ENCODE measurements at places on chromosomes 1 and 21.

- DNase-seq: no peak
Observed at GRCh38 chr21:45891388-45892155, 90.0 kb upstream of the COL6A1 start.

- DNase-seq: no peak
Observed at GRCh38 chr1:225813214-225813964, 3.5 kb downstream of the EPHX1 start.

GRCh38 chr21:43697758-43698643 is 20.9 kb upstream of the PDXK start:
- DNase-seq: no peak

DNA sequence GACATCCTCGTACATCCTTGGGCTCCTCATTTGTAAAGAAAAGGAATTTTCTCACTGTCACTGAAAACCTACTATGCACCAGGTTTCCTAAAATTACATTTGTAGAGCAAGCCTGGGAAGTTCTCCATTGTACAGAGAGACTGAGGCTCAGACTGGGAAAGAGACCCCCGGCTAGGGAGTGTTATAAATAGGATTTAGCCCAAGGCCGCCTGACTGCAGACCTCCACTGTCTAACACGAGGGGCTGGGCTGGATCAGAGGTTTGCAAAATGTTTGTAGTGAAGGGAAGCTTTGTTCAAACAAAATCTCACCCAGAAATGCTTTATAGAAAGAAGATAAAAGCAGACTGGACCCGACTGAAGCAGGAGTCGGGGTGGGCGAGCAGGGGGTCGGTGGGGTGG is 131.3 kb downstream of the ACTL8 start:
- DNase-seq: no peak

- no peak for DNase-seq
Observed at GRCh38 chr1:52629325-52629643, 3.7 kb upstream of the SHISAL2A start.

- DNase-seq: no peak
Observed at GRCh38 chr21:35465741-35466140, 416.6 kb upstream of the RUNX1 start.

DNA sequence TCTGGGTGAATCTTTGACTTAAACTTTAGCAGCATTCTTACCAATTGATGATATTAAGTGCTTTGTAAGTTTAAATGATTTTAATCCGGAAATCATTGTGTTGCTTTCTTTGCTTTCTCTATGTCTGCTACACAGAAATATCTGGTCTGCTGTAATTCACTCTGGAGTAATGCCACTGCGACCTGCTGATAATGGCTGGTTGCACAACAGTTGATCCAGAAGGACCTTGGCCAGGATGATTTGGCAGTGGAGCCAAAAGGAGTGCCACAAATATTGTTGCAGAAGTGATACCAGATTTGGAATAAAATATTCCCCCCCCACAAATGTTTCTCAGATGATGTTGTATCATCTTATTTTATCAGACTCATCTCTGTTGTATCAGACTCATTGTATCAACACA is 2063.9 kb downstream of the MRPL39 start:
- DNase-seq: no peak

DNA sequence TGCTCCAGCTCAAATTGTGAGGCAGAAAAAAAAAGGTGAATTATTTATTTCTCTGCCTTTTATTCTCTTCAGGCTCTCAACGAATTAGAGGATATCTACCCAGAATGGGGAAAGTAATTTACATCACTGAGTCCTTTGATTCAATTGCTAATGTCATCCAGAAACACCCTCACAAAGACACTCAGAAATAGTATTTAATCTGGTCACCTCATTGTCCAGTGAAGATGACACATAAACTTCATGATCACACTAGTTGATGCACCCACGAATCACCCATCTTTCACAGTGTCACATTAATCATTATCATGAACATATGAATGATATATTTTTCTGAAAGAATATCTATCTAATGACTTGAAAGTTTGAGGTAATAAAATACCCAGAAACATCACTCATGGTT is 868.5 kb downstream of the BRINP3 start:
- DNase-seq: no peak

- DNase-seq: no peak
Observed at GRCh38 chr1:8551057-8551456, 233.1 kb downstream of the SLC45A1 start.

DNA sequence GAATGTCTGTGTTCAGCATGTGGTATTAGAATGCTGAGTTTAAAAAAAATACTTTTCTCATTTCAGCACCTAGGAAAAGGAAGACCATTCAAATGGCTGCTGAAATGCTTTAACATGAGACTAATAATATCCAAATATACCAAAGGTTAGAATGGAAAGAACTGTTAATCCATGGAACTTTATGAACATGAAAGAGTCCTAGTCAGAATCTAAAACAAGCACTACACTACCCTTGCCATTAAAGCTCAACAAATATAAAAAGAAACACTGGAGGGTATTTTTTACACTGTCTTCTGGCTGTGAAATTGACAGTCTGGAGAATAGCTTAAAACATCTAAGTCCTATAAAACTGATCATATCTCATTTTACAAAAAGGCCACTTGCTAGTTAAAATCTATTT is 112.9 kb upstream of the HP1BP3 start:
- DNase-seq: no peak

DNA sequence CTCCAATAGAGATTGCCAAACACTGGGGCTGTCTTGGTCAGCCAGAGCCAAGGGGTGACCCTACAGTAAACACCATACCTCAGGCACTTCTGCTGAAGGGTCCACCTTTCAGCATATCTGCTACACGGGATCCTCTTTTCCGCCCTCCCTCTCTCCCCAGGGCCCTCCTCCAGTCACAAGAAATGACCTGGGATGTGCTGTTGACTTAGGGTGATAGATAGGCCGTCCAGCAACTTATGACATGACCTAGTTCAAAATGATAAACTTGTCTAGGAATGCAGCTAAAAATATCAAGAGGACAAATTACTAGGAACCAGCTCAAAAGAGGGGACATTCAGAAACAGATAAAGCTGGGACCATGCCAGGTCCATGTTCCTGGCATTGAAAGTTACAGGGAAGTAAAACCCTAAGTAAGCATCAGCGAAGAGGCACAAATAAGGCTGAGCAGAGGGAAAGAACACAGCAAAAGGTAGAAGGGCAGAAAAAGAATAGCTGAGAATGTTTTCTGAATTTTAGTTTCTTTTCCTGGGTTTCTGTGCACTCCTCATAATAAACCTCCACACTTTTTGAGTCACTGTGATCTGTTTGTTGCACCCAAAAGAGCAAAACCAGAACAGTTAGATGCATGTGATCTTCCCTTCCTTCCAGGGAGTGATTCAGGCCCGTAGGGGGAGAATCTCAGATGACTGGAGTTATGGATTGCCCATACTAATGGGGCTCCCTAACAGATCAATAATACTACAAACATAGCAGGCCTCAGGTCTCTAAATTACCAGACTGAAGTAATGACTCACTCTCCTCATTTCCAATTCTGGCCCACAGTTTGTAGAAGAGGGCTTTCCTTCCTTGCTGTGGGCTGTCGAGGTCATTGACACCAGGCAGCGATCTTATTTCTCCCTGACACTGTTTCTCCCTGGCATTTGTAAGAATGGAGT is 48.9 kb upstream of the F3 start:
- DNase-seq: no peak

Data from HFFc6 (cell line).